ENCODE measurements at places on chromosomes 2 and 18.

DNA sequence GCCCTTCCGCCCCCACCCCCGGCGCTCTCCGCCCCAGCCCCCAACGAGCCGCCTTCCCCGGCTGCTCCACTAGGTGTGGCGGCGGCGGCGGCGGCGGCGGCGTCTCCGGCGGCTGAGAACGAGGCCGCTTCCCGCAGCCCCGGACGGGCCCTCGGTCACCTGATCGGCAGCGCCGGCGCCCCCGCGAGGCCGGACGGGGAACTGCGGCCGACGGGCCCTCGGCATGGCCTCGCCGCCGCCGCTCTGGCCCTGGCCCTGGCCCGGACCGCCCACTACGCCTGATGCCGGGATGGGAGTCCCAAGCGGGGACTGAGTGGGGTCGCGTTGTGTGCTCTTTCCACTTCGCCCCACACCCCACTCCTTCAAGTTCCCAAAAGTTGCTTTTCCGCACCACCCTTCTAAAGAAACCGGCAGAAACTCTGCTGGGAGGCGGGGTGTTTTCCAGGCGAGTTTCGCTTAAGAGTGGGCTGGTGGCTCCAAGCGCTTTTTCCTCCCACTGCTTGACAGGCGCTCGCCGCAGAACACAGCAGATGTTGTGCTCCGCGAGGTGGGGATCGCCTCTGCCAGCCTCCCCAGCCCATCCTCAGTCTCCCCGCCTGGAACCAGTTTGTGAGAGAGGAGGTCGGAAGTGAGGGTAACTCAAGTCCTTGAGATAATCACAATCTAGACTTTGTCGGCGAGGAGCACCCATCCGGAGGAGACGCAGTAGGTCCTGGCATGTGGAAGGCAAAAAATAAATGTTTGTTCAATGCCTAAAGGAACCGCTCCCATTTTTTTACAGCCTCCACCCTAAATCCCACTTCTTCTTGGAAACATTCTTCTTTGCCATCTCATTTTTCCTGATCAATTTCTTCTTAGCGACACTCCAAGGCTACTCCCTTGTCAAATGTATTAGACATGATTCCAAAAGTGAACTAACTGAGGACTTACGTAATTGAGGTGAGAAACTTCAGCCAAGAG, at the start of gene NCKAP1:
NCKAP1 (minus strand) TSS at position 117 of the 960 bp plus-strand sequence. CDS start 358 bp downstream, outside the sequence.
- no peak for DNase-seq

DNA sequence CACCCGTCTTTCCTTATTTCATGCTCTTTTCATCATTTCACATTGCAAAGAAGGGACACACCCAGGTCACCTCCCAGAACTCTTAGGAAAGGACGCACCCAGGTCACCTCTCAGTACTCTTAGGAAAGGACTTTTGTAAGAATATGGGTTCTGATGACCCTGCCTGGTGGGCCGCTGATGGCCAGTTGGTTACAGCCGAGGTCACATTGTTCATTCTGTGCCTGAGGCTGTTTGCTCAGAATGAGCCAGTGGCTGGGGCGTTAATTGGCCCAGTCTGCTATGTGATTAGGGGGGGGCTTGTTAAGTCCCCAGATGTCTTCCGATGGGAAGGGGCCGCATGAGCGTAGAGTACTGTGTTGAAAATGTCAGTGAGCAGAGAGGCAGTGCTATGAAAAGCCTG, 9.4 kb downstream of the MLPH start:
- no peak for DNase-seq

DNA sequence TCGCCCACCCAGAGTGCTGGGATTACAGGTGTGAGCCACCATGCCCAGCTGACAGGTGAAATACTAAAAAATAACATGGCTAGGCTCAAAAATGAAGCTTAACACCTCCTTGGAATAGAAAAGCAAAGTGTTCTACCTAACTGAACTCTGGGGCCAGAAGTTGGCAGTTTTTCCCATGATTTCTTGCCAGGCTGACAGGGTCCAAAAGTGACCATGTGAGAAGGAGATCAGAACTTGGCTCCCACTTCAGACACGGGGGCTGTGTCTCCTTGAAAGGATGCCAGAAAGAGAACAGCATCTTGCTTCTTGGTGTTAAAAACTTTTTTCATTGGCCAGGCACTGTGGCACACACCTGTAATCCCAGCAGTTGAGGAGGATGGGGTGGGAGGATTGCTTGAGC, 47.0 kb downstream of the BMPR2 start:
- DNase-seq, result no peak

GRCh38 chr2:23495661-23496114, 110.7 kb downstream of the KLHL29 start:
- DNase-seq, result no peak

GRCh38 chr2:48205137-48205798, 299.0 kb upstream of the FBXO11 start:
- DNase-seq, result no peak

- no peak for DNase-seq
Observed at GRCh38 chr18:71849407-71849806, 694.7 kb downstream of the CBLN2 start.

- DNase-seq, result no peak
Observed at GRCh38 chr2:213145715-213146242, 5.6 kb downstream of the IKZF2 start.

DNA sequence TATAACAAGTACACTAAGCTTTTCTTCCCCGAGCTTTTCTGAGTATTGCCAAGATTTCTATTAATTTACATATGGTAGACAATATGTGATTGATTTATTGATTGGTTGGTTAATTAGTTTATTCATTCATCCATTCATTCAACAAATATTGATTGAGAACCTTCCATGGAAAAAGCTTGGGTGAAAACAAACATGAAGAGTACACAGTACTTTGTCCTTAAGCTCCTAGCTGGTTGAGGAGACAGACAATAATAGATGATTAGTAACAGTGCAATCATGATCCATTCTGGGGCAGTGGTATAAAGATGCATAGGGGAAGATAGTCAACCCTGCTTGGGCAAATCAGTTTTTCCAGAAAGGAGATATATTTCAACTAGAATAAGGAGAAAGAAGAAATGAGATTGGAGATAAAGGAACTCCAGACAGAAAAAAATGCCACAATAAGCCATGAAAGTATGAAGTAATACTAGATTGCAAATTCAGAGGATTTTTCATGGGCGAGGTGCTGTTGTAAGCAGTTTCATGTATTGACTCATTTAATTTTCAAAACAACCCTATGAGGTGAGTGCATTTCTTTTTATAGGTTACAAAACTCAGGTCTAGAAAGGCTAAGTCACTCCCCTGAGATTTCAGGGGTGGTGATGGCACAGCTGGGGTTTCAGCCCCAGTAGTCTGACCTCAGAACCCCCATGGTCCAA, 129.5 kb downstream of the RND3 start:
- no peak for DNase-seq

DNA sequence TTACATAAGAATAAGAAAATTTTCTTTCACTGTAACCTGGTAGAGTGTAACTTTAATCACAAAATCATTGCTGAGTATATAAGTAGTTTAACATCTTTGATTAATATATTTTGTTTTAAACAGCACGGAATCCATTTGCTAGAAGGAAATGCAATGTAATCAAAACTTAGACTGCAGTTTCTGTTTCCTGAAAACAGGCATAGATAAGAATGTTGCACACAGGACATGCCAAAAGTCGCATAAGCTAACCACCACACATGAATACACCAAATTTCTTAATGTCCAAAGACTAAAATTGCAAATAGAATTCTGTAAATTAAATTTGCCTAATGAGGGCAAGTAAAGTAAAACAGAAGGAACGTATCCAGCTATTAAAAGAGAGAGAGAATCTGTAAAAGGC, 51.0 kb upstream of the SERPINB2 start:
- DNase-seq, result no peak

GRCh38 chr18:37779220-37779619, 213.6 kb upstream of the CELF4 start:
- DNase-seq, result no peak

DNA sequence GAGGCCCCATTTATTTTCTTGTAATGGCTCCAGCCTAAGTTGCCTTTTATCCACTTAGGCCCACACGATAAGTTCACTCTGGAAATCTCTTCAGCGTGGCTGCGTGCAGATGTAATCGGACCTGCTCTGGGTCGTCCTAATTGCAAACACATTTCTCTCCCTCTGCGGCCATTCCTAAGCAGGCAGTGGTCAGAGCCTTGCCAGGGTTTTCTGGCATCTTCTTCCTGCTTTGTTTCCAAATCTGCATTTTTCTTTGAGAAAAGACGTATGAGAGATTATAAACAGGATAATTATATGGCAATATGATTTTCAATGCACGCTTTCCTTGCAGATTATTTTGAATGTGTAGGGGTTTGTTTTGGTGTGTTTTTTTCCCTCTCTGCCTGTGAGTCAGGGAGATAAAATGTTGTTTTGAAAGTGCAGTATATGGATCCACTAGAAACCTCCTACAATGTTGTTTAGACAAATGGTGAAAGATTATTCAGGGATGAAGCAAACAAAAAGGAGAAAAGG, 239.4 kb upstream of the TANK start:
- peak; percentile 99 for DNase-seq

- no peak for DNase-seq
Observed at GRCh38 chr18:56076723-56077122, 488.7 kb upstream of the TCF4 start.

DNA sequence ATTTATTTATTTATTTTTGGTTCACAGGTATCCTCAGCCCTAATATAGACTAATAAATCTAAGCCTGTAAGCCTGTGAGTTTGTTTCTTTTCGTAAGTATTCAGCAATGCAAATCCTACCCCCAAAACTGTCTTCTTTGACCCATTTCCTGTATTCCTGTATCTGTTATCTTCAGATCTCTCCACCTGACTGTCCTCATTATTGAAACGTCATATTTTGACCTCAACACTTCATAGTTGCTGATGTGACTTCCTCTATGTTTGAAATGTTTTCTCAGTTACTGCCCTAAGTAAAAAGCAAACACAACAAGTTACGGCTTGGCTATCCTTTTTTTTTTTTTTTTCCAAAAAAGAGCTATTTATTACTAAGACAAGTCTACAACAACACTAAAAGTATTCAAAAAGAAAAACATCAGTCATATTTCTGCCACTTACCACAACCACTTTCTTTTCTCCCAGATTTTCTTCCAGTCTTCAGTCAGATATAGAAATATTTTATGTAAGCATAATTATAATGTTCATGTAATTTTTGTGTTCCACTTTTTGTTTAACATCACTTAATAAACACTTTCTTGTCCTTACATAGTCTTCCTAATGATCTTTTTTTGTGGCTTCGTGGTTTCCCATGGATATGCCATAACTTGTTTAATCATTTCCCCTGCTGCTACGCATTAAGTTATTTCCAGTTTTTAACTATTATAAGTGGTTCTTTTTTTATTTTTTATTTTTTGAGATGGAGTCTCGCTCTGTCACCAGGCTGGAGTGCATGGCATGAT, 45.0 kb upstream of the EML4 start:
- DNase-seq, result no peak

- DNase-seq, result no peak
Observed at GRCh38 chr2:162769066-162769465, 69.5 kb downstream of the KCNH7 start.

GRCh38 chr2:128520340-128520739, 201.7 kb upstream of the HS6ST1 start:
- no peak for DNase-seq

DNA sequence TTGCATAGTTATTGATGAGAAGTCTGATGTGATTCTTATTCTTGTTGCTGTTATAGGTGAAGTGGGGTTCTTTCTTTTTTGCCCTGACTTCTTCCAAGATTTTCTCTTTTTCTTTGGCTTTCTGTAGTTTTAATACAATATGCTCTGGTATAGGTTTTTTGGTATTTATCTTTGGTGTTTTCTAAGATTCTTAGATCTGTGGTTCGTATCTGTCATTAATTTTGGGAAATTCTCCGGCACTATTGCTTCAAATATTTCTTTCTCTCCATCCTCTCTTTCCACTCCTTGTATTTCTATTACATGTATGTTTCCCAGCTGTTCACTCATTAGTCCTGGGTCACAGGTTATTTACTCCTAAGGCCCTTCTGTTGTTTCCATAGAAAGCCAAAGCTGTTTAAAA, 43.8 kb downstream of the SKA1 start:
- DNase-seq, result no peak

DNA sequence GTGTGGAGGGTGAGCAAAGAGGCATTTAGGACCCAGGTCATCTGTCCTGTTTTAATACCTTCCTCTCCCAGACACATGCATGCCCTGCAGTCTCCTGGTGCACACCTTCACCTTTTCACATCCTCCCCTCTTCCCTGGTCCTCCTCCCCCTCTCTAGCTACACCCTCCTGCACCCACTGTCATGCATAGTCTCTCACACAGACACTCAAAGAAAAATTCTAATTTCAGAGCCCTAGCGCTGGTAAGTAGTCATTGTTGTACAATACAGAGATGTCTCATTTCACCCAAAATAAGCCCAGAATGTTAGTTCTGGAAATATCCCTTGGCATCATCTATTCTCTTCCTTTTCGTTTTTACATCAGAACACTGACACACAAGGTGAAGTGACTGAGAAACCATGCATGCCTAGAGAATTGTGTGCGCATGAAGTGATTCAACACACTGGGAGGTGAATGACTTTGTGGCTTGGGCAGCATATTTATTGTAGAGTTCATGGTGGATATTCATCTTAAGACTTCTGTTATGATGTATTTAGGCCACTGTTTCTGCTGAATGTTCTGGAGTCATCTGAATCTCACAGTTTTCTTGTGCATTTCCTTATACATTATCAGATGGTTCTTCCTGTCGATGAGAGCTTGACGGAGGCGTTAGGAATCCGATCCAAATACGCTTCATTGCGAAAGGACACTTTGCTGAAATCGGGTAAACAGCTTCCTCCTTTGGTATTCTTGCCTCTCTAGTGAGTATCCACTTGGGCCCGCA, 69.9 kb downstream of the COA5 start:
- DNase-seq, result peak; percentile 50

DNA sequence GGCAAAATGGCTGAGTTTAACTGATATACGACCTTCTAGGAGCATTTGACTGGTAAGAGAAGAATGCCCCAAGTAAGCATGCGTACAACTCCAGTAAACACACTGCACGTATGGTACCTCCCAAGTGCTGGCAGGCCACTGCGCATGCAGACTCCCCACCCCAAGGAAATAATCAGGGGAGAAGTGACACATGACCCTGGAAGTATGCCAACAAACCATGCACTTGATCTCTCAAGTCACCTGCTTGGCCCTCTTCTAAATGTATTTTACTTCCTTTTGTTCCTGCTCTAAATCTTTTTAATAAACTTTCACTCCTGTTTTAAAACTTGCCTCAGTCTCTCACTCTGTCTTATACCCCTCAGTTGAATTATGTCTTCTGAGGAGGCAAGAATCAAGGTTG, 129.8 kb upstream of the COL5A2 start:
- DNase-seq, result no peak

- DNase-seq, result no peak
Observed at GRCh38 chr2:73842739-73843019, 13.9 kb downstream of the STAMBP start.

DNA sequence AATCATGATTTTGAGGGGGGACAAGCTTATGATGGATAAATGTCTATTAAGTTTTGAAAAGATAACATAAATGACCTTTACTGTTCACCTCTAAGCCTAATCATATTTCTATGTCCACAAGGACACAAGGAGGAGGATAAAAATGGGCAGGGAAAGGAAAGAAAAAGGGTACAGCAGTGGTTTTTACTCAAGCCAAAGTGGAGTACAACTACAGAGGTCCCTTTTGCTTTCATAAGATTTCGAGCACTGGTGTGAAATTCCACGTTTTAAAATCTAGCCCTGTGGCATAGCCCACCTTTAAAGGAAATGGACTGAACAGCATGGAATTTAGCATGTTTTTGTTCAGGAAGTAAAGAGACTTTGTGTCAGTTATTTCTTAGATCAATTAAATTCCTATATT, 19.2 kb downstream of the FN1 start:
- no peak for DNase-seq
